ENCODE measurements at places on chromosomes 4 and X. TPM values are rescaled to one million over a fixed set of nuclear protein-coding genes. Genes with fewer than 3 reads are reported as not detected.

The FGB gene
- total RNA-seq, result not detected

The ADRA2C gene
- 2.2 TPM for total RNA-seq

The FRAS1 gene
- total RNA-seq, result 16.0 TPM

The VGLL1 gene
- total RNA-seq, result not detected

The EGFL6 gene
- total RNA-seq, result 0.31 TPM

The UBA6 gene
- 148 TPM for total RNA-seq

The DUSP21 gene
- total RNA-seq, result not detected

The PDGFRA gene
- total RNA-seq, result 56.7 TPM

All from parietal lobe (tissue), 2 donors.